ENCODE measurements at places on chromosomes 11 and 22.

DNA sequence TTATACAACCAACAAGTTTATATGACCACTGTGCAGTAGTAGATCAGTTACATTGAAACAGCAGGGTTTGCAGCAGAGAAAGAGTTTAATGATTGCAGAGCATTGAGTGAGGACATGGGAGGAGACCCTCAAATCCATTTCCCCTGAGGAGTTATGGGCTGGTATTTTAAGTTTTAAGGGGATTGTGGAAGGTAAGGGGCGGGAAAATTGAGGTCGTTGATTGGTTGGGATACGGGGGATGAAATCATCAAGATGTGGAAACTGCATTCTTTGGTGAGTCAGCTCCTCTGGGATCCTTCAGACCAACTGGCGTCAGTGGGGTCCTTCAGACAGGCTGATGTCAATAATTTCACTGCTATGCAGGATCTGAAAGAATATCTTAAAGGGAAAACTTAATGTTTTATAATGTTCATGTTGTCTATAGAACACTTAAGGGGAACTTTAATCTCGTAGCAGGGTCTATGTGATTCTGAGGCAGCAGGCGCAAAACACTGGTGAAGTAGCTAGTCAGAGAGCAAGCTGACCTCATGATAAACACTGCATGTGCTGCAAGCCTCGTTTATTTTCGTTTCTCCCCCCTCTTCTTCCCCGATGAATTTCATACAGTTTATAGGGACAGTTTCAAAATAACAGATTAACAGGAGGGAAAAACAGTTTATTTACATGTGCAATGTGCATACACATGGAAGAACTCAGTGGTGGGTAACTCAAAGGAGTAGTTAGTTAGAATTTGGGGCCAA is 17.4 kb upstream of the BACE1-AS start:
- no peak for DNase-seq

DNA sequence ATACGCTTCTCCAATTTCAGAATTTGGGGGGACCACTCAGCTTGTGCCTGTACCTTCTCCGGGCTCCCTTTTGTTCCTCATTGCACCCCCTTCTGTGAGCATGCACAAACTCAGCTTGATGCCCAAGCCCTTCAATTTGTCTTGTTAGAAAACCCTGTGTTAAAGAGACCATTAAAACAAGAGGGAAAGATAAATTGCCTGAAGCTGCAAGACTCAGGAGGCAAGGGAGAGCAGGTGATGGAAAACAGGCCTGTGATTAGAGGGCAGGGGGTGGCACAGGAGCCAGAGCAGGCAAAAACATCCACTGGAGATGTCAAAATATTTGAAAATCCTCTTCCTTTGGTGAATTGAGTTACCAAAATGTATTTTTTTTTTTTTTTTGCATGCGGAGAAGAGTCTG is 121.7 kb downstream of the MIAT start:
- DNase-seq: no peak

DNA sequence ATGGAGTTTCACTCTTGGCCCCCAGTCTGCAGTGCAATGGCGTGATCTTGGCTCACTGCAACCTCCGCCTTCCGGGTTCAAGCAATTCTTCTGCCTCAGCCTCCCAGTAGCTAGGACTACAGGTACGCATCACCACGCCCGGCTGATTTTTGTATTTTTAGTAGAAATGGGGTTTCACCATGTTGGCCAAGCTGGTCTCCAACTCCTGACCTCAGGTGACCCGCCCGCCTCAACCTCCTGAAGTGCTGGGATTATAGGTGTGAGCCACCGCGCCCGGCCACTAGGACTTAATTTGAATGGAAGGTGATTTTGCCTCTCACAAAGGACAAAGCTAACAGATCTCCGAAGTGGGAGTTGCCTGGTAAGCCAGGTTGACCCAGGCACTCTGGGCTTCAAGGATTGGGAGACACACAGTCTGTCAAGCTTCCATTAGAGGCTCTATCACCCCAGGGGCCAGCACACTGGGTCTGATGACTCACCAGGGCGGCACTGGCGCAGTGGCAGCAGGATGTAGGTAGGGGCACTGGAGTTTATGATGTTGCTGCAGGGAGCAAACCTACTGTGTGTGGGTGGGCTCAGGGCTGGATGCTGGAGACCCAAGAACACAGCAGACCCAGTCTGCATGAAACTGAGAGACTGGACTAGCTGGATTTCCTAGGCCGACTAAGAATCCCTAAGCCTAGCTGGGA is 17.8 kb upstream of the KCTD14 start:
- DNase-seq: no peak

DNA sequence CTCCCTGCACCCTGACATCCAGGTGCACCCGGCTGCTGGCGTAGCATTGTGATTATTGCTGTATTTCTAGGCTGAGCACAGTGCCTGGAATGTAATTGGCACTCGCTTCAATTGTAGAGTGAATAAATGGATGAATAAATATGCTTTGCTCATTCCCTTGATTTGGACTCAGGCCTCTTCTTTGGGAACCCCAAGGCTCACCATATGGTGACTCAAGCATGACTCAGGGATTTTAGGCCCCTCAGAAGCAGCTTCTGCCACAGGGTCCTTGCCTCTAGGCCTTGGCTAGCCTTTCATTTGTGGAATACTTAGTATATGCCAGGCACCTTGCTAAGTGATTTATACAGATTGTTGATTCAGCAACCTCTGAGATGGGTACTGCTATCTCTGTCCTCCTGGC is 78.9 kb downstream of the GRIK4 start:
- DNase-seq: no peak

- no peak for DNase-seq
Measured at GRCh38 chr11:88158081-88158480, 17.2 kb downstream of the RAB38 start.

GRCh38 chr11:16049611-16050010 is 306.7 kb downstream of the SOX6 start:
- DNase-seq: no peak

- DNase-seq: no peak
Measured at GRCh38 chr22:35464399-35464798, 64.5 kb downstream of the MCM5 start.

DNA sequence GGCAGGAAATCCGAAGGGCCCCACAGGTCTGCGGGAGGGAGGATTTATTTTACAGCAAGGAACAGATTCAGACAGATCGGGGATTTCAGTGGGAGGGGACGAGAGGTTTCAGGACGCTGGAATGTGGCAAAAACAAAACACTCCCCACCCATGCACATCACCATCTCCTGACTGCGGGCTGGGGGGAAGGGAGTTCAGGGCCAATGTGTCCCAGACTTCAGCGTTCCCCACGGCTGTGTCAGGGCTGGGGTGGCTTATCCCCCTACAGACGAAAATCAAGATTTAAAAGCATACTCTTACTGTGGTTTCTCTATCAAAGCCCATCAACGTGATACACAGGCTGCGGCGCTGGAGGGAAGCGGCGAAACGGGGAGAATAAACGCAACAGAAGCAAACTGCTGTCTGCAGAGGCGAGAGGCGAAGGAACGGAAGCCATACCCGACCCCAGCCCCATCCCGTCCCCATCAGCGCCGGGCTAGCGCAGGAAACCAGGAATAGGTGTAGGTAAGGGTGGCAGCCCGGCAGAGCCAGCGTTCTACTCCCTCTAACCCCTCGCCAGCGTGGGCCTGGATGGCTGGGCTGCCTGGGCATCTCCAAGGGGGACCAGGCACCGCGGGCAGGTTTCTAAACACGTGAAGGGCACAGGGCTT is 2.7 kb downstream of the TENM4 start:
- peak; percentile 41 for DNase-seq

GRCh38 chr11:132361011-132361550 is 990.7 kb downstream of the NTM start:
- DNase-seq: no peak

DNA sequence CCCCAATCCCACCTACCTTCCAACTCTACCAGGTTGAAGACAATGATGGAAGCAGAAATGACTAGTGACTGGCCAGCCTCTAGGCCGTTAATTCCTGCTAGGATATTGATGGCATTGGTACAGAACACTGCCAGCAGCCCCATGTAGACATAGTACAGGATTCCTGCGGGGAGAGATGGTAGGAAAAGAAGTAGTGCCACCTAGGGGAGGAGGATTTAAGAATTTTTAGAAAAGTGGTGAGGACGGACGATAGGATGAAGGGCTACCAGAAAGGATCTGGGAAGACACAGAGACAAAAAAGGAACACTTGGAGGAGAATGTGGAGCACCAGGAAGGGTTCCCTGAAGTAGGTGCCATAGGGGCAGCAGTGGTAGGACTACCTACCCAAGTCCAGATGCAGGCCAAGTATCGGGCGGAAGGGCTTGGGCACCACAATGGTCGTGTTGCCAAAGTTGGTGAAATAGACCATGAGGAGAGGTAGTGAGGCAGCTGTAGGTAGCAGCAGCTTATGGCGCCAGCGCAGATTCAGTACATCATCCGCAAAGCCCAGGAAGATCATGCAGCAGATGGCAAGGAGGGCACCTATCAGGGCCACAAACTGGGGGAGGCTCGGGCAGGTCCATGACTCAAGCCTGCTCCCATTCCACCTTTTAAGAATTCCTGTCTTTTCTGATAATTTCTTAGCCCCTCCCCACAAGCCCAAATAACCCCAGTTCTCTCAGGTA is 1.2 kb downstream of the DPAGT1 start:
- no peak for DNase-seq

- DNase-seq: no peak
Measured at GRCh38 chr22:37925767-37926166, 19.7 kb downstream of the MICALL1 start.

- peak; percentile 6 for DNase-seq
Measured at GRCh38 chr11:110128161-110128560, 35.0 kb downstream of the ZC3H12C start.

DNA sequence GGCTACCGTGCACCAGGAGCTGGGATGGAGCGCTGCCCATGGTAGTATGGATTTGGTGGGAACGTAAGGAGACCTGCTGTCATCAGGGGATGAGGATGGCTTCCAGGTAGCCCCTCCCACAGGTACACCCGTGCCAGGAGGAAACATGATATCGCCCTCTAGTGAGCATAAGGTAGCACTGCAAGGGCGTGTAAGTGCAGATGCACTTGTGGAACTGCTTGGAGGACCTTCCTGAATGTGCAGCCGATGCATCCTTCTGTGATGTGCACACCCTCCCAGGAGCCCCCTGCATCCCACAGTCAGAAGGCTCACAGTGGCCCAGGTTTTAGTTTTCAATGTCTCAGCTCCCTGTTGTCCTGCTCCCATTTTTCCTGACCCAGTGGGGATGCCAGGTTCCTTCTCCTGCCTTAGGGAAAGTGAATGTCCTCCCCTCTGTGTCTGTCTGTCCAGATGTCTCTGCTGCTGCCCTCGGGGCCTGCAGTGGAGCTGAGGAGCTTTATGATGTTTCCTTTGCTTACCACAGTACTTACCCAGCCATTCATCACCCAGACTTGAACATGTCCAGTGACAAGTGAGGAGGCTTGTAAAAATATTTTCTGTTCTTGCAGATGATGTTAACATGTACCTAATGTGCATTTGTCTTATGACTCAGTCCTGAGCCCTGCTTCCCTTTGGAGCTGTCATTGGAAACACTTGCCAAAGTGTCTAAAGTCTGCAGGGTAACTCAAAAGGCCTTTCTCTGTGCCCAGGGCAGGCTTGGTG is 49.2 kb downstream of the DBX1 start:
- peak; percentile 49 for DNase-seq

DNA sequence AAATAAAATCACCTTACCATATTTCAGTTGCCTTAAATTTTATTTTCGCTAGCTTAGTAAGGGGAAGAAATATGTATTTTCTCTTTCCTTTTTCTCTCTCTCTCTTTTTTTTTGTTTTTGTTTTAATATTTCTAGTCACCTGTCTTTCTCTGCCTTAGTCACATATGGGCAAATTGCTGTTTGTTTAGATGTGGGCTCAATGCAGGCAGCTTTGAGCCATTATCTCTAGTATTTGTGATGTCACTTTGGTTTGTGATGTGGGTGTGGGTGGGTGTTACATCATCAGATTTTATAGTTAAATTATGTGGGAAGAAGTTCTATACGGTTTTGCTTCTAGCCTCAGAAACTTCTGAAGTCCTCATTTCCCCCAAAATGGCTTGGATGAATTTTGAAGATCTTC is at the start of gene C22orf31:
TSS of gene C22orf31 (minus strand) at position 59 of the 400 bp plus-strand sequence. CDS start at position 20, 39 bp downstream.
- no peak for DNase-seq

DNA sequence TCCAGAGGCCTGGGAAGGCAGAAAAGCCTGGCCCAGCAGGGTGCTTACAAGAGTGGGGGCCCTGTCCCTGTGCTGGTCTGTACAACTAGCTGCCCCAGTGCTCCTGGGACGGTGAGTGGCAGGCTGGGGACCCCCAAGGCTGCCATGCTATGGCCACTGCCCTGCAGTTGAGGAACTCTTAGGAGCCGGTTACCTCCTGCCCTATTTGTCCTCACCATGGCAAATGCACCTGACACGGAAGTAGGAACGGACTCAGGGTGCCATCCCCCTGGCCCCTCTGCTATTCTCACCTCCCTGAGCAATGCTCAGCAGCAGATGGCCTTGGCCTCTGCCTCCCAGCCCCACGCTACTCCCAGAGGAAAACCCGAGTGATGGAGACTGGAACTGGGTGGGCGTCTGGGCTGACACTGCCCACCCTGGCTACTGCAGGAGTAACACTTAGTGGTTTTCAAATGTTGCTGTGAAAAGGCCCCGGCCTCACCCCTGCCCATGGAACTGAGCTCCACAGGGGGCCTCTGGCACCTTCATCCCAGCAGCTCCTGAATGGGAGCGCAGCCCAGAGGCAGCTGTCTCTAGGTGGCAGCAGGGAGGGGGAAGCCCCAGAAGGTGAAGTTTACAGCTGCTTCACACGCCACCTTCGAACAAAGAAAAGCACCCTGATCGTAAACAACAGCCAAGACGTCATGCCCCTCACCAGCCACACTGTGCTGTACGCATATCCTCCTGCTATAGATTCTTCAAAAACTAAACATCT is 105.3 kb downstream of the CTTN start:
- DNase-seq: no peak

DNA sequence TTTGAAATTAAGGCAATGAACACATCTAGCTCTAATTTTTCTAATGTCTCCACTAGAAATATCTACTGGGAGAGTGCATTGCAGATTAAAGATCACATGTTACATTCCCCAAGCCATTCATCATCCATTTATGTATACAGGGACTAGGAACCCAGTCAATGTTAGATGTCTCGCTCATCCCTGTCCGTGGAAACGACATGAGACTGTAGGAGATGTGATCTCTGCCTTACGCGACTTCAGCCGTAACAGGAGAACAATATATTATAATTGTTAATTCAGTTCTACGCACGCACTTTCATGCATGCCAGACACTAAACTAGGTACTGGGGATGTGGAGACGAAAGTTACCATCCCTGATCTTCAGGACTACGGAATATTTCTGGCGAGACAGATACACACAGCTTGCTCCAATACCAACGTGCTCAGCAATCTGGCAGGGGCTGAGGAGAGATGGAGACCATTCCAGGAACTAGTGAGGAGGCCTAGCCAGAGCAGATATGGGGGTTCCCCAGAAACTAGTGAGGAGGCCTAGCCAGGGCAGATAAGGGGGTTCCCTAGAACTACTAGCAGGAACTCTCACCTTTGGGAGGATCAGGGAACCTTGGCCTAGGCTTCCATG is 706 bp downstream of the DCPS start:
- no peak for DNase-seq

DNA sequence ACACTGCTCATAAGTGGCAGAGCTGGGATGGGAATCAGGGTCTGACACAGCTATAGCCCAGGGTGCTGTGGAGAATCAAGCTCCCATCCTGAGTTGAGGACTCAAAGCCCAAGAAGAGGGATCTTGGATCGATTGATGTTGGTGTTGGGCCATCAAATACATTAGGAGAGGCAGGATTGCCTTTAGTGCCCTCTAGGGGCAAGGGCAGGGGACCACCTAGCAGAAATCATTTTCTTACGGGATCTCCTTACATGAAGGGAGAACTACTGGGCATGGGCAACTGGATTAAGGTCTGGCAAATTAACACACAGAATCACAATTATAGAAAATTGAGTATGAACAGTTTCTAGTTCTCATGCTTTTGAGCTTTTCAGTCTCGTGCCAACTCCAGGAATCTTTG is 24.9 kb upstream of the EMSY start:
- no peak for DNase-seq
